SW 1271 (cell line): ENCODE measurements at places on chromosomes 12 and 14.

GRCh38 chr14:33837943-33838683, 112.8 kb downstream of the EGLN3 start:
- no peak for DNase-seq

- no peak for DNase-seq
These were observed 9.3 kb upstream of the DLK1 start for GRCh38 chr14:100717386-100717785.

GRCh38 chr14:85221832-85222231, 308.1 kb upstream of the FLRT2 start:
- DNase-seq, result no peak

- no peak for DNase-seq
These were observed 1036.2 kb upstream of the FLRT2 start for GRCh38 chr14:84493779-84494178.

DNA sequence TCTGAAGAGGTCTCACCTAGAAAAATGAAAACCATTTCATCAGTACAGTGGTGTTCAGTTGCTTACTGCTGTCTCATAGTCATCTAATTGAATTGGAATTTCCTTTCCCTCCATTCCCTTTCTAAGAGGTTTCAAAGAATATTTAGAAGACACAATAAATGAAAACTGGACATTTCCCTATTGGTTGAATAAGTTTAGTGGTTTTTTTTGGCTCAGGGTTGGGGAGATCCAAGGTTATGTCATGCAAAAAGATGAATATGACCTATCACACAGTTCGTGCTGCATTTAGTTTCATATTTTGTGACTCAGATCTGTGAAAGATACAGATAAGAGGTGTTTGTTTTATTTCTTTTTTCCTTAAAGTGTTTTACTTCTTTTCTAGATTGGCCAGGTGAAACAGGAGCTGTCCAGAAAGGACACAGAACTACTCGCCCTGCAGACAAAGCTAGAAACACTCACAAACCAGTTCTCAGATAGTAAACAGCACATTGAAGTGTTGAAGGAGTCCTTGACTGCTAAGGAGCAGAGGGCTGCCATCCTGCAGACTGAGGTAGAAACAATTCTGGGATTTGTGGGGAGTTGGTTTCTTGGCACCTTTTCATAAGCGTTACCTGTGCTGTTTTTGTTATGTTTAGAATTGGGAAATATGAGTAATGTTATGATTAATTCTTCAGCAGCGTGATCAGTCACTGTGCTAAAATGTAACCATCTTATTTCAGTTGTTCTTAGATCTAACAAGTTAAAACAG, 124.6 kb downstream of the ERC1 start:
- DNase-seq, result peak; percentile 67

GRCh38 chr14:22522466-22522957, 66.5 kb downstream of the DAD1 start:
- no peak for DNase-seq

DNA sequence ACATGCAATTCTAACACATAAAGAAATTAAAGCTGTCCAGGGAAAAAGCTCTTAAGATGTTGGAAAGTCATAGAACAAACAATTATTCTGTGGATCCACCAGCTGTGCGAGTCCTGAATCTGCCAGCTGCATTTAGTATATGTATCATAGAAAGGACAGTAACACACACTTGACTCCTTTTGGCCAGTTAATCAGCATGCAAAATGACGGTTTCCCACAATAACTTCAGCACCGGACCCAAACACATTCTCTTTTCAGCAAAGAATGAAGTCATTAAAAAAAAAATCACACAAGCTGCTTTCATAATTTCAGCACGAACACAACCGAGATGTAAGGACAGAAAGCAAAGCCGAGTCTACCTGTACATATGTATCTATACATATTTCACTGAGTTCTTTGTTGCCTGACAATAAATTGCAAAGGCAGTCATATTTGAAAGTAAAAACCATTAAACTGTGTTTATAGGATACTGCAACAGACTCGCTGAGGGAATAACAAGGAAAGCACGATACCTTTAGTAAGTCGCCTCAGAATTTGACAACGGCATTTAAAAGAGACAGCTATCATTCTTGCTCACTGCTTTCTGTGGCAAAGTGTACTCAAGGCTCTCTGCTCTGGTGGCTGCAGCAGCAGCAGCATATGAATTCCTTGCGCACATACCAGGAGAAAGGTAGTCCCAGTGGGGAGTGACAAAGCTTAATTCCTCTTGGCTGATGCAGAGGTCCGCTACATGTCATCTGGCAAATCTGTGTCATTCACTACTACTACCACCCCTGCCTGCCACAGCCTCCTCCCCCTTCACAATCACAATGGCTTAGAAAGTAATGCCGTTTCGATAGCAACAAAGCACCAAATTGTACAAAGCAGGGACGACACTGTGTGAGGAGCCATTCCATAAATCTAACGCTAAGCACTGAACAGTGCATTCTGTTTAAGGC, at the start of gene GRIP1:
TSS of gene GRIP1 (minus strand) at position 739 of the 938 bp plus-strand sequence. CDS start at position 567, 172 bp downstream.
- DNase-seq, result no peak

GRCh38 chr12:66352197-66352596, 49.9 kb downstream of the HELB start:
- peak; percentile 27 for DNase-seq

GRCh38 chr14:56172571-56172971, 54.4 kb downstream of the PELI2 start:
- no peak for DNase-seq

GRCh38 chr12:100254876-100255275, 12.0 kb downstream of the DEPDC4 start:
- no peak for DNase-seq

DNA sequence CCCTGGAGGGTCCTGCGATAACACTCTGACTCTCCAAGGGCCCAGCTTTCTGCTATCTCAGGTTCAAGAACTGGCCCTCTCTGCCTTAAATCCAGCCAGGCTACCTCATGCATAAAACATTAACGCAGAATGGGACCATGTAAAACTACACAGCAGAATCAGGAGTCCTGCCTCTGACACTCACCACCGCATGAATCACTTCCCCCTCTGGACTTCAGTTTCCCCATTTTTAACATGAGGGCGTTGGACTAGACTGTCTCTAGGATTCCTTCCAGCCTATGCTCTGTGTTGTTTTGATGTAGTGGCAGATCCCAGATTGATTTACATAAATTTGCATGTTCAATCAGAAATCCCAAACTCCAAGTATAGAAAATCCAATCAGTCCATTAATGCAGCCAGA, 3.3 kb downstream of the NCKAP5L start:
- no peak for DNase-seq

DNA sequence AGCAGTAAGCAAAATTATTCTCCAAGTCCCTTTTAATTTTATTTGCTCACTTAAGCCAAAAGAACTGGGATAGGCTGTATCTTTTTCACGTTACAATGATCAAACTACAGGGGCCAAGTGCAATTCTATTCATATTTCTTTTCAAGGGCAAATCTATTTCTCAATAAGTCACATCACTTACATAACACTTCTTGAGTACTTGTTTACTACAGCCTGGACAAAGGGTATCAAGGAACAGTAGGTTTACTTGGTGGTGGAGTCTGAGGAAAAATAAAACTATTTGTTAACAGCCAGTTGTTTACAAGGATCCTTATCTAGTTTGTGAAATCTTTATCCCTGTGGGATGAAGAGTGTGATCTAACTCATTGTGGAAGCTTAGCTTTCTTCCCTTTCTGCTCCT, 72.1 kb downstream of the PDE3A start:
- DNase-seq, result no peak

DNA sequence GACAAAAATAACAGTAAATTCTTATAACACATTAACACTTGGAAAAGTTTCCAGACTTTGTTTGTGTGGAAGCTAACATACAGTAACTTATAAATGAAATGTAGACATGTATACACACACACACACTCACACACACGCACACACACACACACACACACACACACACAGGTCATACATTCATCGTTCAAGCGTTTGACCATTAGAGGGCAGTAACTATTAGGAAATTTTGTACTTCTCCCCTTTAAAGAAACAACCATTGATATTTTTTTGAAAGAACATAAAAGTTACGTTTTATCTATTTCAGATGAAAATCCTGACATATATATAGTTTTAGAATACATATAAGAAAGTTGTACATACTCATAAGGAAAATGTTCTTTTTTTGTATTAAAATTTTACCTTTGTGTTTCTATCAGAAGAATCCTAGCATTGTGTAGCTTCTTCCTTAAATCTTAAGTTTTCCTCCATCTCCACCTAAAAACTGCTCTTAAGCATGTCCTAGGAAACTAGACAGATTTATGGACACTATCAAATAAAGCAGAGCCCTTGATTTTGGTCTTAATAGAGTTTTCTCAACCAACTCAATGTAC, 29.0 kb downstream of the PTPRQ start:
- peak; percentile 4 for DNase-seq

DNA sequence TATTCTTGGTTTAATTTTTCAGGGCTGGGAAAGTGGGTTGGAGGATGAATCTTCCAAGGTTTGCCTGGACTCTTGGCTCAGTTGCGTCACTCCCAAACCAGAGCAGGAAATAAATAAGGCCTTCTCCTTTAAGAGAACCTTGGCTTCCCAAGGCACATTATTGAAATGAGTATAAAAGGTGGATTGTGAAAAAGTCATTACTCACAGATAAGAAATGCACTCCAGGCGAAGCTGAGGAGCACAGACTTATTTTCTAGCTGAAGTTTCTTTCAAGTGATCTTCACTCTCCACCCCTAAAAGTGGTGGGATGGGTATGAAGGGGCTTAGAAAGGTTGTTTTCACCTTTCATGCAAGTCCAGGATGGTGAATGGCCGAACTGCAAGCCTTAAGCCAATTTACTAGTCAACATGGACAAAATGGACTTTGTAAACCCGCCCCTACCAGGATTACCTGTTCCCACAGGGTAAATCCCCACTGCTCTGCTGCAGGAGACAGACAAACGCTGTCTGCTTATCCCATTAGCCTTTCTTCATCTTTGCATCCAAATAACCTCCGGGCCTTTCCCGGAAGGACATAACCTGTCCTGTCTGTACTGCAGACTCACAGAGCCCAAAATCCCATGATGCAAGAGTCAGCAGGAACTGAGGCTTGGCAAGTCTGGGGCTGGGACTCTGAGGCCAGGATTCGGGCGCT, 207.6 kb downstream of the BCL11B start:
- no peak for DNase-seq

DNA sequence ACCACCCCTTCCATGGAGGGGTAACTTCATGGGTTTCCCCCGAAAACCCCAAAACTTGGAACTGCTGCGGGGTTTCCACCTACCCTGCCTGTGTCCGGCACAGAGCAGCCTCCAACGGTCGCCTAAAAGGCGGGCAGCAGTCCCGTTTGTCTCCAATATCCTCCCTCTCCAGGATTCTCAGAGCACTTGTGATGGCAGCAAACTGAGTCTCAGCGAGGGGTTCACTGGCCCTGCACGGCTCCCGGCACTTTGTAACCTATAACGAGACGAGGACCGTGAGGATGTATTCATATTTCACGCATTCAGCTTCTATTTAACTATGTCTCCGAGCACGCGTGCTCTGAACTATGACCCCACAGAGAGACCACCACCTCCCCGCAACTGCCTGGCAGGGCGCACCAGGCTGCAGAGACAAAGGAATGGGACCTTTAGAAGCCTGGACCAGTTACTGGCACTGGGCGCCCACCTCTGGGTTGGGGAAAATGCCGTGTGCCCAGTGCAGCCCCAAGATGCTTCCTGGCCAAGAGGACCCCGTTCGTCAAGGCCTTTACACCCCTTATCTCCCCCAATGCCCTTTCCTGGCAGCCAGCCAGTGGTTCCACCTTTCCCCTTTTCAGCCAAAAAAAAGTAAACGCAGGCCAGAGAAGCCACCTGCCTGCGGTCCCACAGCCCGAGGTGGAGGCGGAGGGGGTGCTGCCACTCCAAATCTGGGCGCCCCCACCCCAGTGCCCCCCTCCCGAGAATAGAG, 173.1 kb upstream of the RTL1 start:
- DNase-seq, result no peak
